ENCODE measurements at places on chromosomes 16 and 17.

- peak; percentile 43 for DNase-seq
Observed at GRCh38 chr17:41579484-41580243, 7.0 kb downstream of the KRT14 start.

DNA sequence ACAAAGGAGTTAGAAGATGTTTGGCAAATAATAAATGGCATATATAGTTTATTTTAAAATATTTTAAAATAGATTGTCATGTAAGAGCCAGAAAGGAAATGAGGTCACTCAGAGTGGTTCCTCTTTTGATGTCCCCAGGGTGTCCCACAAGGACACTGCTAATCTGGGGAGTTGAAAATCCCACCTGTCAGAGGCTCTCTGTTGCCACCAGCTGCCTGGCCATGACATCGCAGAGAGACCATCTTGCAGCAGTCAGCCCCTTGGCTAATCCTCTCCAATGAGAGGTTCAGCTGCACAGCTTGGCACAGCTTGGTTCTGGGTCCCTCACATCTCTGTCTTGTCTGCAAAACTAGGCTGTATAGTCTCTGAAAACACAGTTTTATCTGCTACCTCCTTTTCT, 11.0 kb upstream of the RBFOX1 start:
- no peak for DNase-seq

DNA sequence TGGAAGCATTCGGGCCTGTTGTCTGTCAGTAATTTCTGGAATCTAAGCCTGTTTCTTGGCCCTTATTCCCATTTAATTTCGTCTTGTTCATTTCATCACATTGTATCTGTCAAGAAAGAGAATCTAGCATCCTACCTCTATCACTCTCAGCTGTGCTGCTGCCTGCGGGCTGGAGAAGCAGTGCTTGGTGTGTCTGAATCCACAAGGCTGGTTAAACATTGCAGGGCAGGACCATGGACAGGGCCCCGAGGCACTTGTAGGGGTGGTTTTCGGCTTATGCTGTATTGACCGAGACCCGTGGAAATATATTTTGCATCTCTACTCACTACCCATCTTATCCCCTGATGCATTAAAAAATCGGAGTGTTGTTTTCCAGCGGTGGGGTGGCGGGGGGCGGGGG, 3.1 kb downstream of the RAB11FIP4 start:
- peak; percentile 55 for DNase-seq

- peak; percentile 14 for DNase-seq
Observed at GRCh38 chr17:80034791-80035686, 633 bp downstream of the TBC1D16 start.

DNA sequence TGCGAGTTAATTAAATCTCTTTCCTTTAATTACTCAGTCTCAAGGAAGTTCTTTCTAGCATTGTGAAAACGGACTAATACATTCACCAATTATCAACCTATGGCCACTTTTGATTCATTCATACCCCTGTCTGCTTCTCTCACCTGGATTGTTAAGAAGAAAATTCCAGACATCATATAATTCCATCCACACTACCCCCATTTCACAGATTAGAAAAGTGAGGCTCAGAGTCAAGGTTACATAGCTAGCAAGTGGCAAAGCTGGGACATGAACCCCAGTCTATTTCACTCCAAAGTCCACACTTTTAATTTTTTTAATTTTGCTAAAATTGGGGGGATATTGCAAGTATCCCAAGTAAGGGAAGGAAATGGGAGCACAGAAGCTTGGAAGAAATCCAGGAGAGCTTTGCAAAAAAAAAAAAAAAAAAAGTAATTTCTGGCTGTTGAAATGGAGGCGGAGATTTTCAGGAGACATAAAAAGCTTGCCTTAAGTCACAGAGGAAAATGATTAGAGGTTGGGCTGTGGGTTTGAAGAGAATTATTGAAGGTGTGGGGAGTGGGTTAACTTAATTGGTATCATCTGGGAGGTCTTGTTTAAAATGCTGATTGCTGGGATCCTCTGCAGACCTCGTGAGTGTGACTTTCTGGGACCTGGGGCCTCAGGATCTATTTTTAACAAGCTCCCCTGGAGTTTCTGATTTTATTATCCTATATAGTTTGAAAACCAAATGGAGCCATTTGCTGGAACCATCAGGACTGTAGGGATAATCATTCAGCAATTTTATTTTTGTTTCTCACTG, 42.3 kb upstream of the ZKSCAN2 start:
- no peak for DNase-seq

DNA sequence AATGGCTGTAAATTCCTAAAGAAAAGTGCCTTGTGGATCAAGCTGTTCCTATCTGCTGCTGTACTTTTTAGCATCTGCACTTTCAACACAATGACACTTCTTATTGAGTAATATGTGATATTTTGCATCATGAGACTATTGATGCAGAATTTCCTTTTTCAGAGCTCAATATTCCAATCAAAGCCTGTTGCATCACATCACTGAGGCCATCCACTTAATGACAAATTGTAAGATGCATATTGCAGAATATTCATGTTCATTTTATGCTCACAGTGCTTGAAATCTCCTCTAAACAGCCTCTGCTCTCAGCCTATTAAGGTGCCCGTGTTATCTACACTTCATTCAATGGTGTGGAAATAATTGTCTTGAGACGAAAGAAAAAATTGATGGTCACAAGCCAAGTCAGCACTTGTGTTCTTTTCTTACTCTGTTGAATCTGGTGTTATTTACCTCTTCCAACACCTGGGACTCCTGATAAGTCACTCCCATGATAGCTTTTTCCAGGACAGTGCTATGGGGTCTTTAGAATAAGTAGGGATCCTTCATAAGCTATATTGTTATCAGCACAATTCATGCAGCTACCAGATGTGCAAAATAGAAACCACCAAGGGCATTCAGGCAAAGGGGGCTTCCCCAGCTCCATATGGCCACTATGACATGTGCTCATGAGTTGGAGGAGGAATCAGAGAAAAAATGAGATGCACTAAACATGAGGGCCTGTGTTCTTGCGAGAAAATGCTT, 9.3 kb upstream of the SKAP1 start:
- no peak for DNase-seq

DNA sequence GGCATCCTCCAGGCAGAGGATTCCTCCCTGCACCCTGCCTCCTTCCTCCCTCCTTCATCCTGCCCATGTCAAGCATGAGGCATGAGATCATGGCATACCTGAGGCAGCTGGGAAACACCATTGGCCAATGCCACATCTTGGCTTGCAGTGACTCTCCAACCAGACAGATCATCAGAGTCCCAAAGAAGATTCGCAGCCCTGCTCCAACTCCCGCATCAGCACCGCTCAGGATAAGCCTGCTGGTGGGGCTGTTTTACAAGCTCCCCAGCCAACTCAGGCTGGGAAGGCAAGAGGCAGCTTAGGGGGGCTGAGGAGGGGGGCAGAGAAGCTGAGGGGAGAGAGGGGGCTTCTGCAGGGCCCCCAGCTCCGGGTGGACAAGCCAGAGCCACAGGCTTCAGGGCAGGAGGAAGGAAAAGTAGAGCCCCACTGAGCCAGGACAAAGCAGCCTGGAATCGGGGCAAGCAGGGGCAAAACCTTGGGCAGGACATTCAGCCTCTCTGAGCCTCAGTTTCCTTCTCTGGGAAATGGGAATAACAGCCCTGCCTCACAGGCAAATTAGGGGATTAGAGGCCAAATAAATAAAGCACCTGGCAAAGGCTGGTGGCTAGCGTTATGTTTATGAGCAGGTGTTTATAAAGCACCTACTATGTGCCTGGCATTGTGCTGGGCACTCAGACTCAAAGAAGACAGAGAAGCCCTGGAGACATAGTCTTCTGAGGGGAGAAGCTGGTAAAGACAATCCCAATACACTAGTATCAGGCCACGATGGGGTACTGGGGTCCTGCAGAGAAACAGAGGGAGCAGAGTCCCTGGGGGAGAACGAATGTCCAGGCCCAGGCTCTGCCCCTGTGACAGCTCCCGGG, 88.1 kb downstream of the GOSR1 start:
- DNase-seq = no peak

- no peak for DNase-seq
Observed at GRCh38 chr17:44901411-44901921, 2.2 kb upstream of the EFTUD2 start.

- DNase-seq = no peak
Observed at GRCh38 chr16:23397464-23397863, 55.5 kb downstream of the COG7 start.

DNA sequence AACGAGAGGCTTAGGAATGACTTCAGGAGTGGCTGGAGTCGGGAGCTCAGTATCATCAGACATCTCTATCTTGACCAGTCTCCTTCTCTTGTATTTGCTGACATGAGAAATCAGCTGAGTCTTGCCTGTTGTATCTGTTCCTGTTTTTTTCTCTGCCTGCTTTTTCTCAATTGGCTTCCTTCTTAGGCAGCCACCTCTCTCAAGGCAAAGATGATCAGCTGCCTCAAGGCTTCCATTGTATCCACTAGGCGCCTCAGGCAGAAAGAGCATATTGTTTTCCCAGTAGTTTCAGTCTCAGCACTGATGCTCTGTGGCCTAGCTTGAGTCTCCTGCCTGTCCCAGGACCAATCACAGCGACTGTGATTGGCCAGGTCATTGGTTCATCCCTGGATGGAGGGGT, 306.2 kb downstream of the CPPED1 start:
- no peak for DNase-seq

DNA sequence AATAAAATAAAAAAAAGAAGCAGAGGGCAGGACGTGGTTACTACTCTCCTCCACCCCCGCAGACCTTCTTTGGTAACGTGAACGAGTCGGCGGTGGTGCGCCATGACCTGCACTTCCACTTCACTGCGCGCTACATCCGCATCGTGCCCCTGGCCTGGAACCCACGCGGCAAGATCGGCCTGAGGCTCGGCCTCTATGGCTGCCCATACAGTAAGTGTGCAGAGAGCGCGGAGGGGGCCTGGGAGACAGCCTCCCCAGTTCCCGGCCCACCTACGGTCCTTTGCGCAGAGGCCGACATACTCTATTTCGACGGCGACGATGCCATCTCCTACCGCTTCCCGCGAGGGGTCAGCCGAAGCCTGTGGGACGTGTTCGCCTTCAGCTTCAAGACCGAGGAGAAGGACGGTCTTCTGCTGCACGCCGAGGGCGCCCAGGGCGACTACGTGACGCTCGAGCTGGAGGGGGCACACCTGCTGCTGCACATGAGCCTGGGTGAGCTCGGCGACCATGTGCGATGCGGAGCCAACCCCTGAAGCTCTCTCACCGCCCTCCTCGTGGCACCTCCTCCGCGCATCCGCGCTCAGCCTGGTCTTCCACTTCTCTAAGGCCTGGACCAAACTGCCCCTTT, 2.7 kb downstream of the CNTNAP1 start:
- DNase-seq = no peak

- DNase-seq = no peak
Observed at GRCh38 chr16:57540387-57540786, 2.1 kb upstream of the ADGRG5 start.

DNA sequence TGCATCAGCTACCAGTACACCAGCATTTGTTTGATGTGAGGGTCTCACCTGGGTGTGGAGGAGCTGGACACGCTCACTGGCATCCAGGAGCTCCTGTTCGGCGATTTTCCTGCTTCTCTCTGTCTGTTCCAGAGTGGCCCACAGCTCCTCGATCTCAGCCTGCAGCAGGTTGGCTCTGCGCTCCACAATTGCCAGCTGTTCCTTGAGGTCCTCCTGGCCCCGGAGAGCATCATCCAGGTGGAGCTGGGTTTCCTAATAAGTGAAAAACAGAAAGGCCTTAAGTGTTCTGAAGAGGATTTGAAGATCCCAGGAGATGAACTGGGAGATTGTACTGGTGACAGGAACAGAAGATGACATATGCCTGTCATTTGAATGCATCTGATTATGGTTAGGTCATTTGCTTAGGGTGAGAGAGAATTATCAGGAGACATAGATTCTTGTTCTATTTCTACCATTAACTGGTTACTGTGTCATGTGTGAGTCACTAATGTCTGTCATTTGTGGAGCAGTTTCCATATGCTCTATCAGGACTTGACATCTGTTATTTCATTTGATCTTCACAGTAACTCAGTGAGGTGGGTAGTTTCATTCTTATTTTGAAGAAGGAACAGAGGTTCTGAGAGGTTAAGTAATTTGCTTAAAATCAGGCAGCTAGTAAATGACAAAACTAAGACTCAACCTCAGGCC, 21.5 kb upstream of the MYH13 start:
- DNase-seq = no peak

Data from CD4-positive, alpha-beta T cell (primary cell).